NCI-H1417 treated with DMSO at 0.1 percent for 48 hours (cell line): ENCODE measurements at places on chromosomes 11 and 22.

GRCh38 chr11:82996966-82997606 lies 74.6 kb downstream of the RAB30 start:
- DNase-seq = peak; percentile 95

- no peak for DNase-seq
These were observed 144.6 kb downstream of the SNX19 start for GRCh38 chr11:130771708-130772107.

GRCh38 chr11:122601141-122602125 lies 54.1 kb upstream of the UBASH3B start:
- no peak for DNase-seq

- no peak for DNase-seq
These were observed 65.9 kb downstream of the PRR5L start for GRCh38 chr11:36361901-36362391.

DNA sequence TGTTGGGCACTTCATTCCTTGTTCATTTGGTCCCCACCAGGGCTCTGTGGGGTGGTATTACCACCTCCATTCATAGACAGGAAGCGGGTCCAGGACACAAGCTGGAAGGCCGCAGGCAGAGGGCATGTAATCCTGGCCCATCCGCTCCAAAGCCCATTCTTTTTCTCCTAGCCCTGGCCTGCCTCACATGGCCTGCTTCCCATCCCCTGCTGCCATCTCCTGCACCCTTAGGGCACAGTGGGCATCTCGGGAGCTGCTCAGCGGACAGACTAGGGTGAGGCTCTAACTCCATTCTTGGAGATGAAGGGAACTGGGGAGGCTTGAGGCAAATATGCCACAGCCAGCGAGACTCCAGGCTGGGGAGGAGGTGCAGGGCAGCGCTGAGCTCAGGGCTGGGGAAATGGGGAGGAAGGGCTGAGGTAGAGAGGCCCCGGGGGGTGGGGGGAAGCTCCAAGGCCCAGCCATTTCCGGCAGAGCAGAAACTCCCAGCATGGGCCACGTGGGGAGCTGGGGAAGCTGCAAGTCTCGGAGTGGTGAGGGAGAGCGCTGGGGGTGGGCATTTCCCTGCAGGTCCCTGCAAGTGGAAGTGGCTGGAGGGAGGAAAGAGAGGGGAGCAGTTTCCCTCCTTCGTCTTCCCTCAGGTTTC lies 14.3 kb upstream of the BCL9L start:
- no peak for DNase-seq

DNA sequence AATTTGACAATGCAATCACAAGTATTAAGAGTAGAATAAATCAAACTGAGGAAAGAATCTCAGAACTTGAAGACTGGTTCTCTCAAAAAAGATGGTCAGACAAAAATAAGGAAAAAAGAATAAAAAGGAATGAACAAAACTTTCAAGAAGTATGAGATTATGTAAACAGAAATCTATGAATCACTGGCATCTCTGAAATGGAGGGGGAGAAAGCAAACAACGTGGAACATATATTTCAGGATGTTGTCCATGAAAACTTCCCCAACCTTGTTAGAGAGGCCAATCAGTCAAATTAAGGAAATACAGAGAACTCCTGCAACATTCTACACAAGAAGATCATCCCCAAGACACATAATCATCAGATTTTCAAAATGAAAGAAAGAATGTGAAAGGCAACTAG lies 235.7 kb downstream of the SBF2 start:
- DNase-seq = no peak

GRCh38 chr22:23181721-23182308 lies 1.5 kb downstream of the BCR start:
- no peak for DNase-seq

- DNase-seq = no peak
These were observed 9.1 kb downstream of the INSC start for GRCh38 chr11:15123849-15124248.

- DNase-seq = no peak
These were observed 72.1 kb upstream of the ARFGAP3 start for GRCh38 chr22:42928969-42929837.

GRCh38 chr22:35663371-35663770 lies 15.1 kb downstream of the APOL6 start:
- DNase-seq = no peak

- no peak for DNase-seq
These were observed 23.4 kb upstream of the BDNF start for GRCh38 chr11:27723687-27724086.

GRCh38 chr22:43845981-43846380 lies 16.3 kb downstream of the SULT4A1 start:
- DNase-seq = no peak
